ENCODE measurements at places on chromosomes 6 and 20.

DNA sequence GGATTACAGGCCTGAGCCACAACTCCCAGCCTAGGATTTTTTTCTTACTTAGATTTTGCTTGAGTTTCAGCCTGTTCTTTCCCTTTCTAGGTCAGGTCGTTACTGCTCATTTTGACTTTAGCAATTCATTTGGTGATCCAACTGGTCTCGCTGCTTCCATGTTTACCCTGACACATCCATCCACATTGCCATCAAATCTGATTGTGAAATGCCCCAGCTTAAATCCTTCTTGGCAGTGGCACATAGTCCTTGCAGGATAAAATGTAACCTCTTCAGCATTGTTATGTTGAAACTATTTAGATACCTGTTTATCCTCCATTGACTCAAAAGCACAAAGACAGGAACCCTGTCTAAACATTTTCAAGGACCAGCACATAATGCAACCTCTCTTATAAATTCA, 77.2 kb downstream of the DNAH8 start:
- DNase-seq: no peak

- DNase-seq: peak; percentile 25
Measured at GRCh38 chr6:19837511-19838441, 606 bp downstream of the ID4 start.

DNA sequence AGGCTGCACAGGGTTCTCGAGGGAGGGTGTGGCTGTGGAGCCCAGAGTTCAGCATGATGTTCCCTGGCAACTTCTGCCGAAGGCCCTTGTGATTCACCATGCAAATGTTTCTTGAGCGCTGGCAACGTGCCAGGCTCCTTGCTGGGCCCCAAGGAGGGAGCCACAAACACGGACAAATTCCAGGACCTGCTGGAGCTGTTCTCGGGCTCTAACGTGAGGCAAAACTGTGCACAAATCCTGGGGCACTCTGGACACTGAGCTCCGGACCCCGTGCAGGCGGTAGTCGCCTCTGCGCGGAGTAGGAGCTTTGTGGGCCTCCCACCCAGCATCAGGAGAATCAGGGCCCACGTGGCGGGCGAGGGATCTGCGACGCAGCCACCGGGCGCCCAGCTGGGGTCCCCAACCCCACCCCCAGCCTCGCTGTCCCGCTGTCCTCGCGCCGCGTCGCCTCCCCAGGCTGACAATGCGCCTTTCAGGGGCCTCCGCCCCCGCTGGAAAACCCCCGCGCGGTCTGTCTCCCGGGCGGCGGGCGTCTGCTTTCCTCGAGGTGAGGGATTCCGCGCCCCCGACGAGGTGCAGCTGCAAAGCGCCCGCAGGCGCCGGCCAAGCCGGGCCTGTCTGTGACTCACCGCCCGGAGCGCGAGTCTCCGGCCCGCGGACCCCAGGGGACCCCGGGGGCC, 31.7 kb upstream of the SCUBE3 start:
- no peak for DNase-seq

DNA sequence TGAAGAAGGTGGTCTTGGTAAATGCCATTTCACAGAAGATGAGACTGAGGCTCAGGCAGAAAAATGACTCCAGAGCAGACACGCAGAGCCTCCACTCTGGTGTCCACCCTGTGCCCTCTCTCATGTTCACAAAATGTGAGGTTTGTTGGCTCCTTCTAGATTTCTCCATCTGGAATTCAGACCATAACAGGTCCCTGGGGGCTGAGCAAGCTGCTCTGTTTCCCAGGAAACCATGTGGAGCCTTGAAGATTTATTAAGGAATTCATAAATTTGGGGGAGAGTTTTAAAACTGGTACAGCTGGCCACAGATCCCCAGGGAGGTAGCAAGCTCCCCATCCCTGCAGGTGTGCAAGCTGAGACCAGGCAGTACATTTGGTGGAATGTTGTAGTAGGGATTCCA, 38.8 kb upstream of the SIRPA start:
- peak; percentile 87 for DNase-seq

DNA sequence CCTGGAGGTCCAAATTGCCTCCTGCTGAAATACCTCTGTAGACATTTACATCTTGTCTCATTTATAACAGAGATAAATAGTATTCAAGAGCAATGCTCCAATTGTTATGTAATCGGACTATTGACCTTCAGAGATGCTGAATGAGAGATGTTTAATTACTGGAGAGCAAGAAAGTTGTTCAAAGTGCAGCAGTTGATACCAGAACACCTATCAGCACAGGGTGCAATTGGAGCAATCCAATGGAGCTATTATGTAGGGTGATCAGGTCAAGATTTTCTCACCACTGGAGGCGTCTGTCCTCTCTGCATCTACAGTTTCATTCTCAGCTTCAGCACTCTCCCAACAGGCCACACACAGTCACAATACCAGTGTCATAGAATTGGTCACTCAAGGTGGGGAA, 19.5 kb upstream of the TMX4 start:
- DNase-seq: no peak

- DNase-seq: no peak
Measured at GRCh38 chr20:57657535-57658446, 37.6 kb upstream of the ZBP1 start.

DNA sequence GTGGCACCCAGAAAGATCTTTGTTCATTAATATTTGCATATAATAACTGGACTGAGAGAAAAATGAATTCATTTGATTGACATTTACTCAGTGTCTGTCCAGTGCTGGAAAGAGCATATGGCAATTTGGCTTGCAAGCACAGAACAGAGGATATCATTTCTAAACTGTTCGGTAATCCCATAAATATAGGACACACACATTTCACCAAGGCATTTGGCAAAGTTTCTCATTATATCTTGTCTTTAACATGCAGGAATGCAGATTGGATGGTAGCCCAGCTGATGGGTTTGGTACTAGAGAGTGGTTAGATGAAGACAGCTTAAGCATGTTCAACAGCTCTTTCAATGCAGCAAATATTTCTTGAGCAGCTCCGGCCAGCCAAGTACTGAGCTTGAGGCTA, 259.2 kb downstream of the PRKN start:
- no peak for DNase-seq

DNA sequence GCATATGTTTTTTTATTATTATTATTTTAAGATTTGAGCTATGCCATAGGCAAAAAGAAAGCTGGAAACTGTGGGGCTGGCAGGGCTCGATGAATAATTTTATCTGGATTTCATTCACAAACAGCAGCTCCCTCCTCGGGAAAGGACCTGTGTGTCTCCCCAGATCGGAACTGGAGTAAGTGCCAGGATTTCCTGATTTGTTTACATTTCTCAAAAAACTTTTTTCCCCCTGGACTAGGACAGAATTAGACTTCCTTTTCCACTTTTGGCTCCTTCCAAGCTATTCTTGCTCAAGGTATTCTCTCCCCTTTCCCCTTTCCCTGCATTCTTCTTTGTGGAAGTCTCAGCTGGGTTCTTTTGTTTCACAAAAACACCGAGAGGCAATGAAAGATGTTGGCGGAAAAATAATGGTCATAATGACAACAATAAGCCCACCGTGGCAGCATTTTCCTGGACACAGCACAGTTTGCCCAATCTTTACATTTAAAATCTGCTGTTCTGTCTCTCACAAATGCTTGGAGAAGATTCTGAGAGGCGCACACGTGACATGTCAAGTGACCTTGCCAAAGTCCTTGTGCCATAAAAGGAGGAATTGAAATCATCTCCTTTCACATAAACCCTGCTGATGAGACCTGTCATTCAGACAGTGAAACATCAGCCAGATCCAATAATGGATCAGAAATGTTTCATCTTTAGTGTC, 85.8 kb upstream of the PREP start:
- no peak for DNase-seq

- no peak for DNase-seq
Measured at GRCh38 chr20:10708351-10709185, 34.8 kb upstream of the JAG1 start.

DNA sequence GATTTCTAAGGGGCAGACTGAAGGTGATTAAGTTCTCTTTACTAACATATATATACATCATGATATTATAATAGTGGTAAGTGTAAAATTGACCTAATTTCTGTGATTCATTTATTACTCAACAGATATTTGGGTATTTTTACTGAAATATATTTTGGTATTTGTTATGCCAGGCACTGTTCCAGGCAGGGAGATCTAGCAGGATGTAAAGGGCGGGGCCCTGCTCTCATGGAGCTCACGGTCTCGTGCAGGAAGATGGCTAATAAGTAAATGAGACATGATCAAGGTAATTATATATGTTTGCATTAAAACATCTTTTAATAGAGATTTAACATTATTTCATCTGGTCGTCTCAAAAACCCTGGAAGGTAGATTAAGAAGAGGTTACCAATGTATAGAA, 27.7 kb downstream of the FAM50B start:
- no peak for DNase-seq

GRCh38 chr20:415820-416322, 7.8 kb downstream of the RBCK1 start:
- no peak for DNase-seq

- DNase-seq: no peak
Measured at GRCh38 chr6:5302995-5303622, 41.8 kb downstream of the FARS2 start.

- no peak for DNase-seq
Measured at GRCh38 chr6:136014454-136015437, 163.2 kb downstream of the PDE7B start.

DNA sequence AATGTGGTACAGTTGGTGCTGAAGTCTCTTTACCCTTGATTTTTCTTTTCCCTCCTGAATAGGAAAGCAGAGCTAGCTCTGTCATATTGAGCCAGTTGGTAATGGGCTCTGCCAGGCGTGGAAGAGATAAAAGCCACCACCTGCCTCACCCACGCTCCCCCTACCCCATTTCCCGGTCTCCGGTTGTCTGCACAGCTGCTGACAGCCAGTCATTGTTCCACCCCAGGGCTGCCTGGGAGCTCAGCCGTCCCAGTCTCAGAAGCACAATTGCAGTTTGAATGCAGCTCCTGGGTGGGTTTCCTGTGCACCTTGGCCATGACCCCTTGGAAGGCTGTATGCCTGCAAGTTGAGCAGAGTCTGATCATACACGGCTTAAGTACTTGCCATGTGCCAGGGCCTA, 675.2 kb upstream of the FLRT3 start:
- DNase-seq: peak; percentile 26

- no peak for DNase-seq
Measured at GRCh38 chr6:76416821-76417605, 344.6 kb upstream of the IMPG1 start.

DNA sequence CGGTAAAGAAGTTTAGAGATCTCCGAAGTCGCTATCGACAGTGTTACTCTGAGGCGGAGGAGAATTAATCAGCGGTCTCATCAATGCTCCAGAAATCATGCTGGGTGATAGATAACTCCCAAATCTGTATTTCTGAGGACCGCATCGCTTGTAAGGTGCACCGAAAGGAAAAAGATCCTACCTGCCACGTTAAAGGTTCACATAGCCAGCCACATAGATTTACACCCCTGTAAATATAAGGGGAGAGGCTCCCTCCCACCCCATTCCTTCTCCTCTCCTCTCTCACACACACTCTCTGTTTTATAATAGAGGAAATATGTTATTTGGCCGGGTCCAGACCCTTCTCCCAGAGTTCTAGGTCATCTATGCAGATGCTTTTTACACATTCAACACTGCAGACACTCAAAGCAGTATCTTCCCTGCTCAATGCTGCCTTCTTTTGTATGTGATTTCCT, 620 bp upstream of the DEK start:
- no peak for DNase-seq

- DNase-seq: no peak
Measured at GRCh38 chr6:95545686-95546085, 31.6 kb upstream of the MANEA start.

- DNase-seq: no peak
Measured at GRCh38 chr20:33897313-33897912, 86.3 kb downstream of the CHMP4B start.

- DNase-seq: no peak
Measured at GRCh38 chr6:14743144-14743473, 502.8 kb upstream of the JARID2 start.

DNA sequence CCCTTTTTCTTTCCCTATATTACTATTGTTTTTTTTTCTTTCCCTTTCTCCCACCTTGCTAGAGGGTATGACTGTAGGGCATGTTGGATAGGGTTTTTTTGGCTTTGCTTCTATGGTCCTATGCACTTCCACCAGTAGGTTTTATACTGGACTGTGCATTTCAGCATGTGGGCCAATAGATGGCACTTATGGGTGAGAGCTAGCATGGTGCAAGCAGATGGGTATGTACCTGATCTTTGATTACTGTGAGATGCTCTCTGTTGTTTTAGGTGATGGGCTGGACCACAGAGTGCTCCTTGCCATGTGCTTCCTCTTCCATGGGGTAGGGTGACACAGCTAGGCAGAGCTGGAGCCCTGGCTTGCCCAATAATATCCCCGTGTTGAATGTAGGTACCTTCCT, 128.5 kb upstream of the CHD6 start:
- DNase-seq: no peak

GRCh38 chr6:111477481-111477938, 5.5 kb downstream of the REV3L start:
- no peak for DNase-seq

DNA sequence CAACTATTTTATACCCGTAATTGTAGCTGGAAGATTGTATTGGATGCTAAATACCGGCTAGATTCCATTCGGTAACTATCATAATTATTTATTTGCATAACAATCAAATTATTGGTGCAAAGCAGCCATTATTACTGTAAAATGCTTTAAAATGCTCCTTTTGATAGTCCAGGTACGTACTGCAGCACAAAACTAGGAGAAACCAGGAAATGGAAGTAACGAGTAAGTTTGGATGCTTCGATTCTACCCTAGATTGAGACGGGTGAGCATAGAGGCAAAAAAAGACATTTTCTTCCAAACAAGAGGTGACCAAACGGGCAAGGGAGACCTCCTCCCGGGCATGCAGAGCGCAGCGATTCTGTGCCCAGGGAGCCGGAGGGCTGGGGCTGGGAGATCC, 469 bp upstream of the XRN2 start:
- no peak for DNase-seq

DNA sequence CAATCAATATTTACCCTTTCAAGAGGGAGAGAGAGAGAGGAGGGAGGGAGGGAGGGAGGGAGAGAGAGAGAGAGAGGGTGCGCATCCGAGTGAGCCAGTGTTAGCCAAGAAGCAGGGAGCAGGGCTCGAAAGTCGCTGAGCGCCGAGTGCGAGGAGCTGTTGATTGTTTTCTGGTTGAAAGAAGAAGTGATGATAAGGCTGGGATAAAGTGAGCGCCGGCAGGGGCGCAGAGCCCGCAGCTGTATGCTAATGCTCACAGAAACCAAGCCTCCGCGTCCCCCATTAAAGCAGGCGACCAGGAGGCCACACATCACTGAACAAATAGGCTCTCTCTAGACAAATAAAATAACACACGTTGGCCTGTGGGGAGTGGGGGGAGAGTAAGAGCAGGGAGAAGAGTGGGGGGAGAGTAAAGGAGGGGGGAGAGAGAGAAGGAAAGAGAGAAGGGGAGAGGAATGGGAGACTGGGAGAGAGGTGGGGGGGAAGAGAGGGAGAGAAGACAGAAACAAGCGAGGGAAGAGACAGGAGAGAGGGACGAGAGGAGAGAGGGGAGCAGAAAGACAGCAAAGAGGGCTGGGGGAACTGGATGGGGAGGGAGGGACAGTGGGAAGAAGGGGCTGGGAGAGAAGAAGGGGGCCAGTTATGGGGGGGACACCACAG, 5.0 kb upstream of the INSM1 start:
- DNase-seq: peak; percentile 76

GRCh38 chr6:110996691-110997090, 14.9 kb downstream of the RPF2 start:
- no peak for DNase-seq

- no peak for DNase-seq
Measured at GRCh38 chr6:125287718-125288117, 14.0 kb downstream of the HDDC2 start.

GRCh38 chr6:168994956-168995355, 258.7 kb downstream of the THBS2 start:
- DNase-seq: no peak

- DNase-seq: no peak
Measured at GRCh38 chr6:64050590-64050989, 415.0 kb downstream of the PHF3 start.

Measured in NCI-H446 (cell line).